ENCODE measurements at places on chromosomes 2 and 18.

GRCh38 chr2:30707304-30707903 lies 99.8 kb downstream of the CAPN13 start:
- DNase-seq, result no peak

GRCh38 chr2:218129458-218130135 lies 3.8 kb downstream of the CXCR2 start:
- no peak for DNase-seq

- no peak for DNase-seq
Observed at GRCh38 chr2:64204703-64205102, 60.5 kb upstream of the PELI1 start.

DNA sequence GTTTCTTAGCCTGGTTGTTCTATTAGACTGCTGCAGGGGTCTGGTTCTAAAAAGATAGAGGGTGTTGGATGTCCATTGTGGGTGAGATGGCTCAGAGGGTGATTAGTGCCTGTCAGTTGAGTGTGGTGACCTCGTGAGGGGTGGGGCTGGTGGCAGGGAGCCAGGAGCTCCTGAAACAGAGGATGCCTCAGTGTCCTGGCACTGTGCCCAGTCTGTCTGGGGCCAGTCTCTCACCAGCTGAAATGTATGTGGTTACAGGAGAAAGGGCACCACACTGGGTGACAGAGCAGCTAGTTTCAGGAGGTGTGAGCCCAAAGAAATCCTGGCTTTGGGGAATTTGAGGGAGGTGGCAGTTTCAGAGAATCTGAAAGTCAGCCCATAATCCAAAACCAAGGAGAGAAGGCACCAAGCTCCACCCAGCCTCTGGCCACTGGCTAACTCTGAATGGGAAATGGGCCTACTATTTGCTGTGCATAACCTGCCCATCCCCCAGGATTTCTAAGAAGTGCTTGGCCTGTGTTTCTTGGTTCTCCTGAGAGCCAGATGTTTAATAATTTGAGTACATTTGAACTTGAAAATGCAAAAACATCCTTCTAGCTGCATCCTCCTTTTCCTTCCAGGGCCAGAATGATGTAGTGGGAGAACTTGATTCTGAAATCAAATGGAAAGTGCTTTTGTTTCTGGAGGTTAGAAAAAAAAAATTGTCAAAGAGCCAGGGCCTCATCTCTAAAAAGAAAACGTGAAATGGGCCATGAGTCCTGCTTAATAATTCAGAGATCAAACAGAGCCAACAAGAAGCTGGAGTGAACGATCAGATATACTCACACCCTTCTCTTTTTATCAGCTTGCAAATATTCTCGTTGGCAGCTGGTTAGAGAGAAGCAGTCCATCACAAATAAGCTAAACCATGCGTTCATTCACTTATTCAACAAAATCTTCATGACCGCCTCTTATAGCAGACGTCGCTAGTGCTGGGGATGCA lies 92.3 kb downstream of the B3GNT2 start:
- DNase-seq, result peak; percentile 18

DNA sequence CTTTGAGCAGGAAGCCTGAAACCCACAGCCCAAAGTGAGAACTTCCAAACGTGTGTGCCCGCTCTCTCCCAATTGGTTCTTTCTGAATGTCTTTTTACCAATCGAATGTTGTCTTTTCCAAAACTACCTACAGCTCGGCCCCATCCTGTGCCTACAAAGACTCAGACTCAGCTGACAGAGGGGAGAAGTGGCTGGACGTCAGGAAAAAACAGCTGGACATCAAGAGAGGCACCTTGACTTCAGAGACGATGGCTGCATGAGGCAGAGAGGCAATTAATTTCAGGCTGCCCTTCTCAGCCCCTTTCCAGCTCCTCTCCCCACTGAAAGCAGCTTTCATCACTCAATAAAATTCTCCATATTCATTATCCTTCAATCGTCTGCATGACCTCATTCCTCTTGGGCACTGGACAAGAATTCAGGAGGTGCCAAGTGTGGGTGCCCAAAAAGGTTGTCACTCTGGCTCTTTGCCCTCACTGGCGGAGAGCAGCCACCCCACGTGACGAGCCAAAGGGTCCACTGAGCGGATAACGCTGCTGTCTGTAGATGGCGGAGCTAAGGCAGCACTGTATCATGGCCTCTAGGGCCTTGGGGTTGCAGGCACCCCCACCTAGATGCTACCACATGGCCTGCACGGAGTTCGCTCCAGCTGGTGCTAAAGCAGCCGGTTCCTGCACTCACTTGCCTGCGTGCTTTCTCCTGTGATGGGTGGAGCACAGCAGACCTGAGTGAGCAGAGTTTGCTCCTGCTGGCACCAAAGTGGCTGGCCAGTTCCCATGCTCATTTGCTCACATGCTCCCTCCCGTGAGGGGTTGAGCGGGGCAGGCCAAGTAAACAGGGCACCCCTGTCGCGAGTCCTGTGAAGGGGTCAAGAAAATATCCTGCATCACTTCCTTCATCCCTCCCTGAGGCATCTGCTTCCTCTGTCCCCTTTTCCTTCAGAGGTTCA lies 37.9 kb downstream of the FAM210A start:
- DNase-seq, result no peak

DNA sequence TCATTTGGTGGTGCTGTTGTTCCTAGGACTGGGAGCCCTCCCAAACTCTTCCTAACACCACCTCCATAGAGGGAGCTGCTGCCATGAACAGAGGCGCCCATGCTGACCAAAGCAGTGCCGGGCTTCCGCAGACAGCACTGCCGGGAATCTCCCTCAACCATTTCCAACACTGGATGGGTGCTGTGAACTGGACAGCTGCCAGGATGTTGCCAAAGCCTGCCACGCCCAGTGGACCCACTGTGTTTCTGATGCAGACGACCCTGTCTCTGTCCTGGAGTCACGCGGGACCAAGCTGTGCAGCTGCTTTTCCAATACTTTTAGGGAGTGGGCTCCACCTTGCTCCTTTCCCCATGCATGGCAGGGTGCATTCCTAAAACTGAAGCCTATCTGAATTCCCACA lies 16.9 kb upstream of the GNAL start:
- DNase-seq, result no peak

DNA sequence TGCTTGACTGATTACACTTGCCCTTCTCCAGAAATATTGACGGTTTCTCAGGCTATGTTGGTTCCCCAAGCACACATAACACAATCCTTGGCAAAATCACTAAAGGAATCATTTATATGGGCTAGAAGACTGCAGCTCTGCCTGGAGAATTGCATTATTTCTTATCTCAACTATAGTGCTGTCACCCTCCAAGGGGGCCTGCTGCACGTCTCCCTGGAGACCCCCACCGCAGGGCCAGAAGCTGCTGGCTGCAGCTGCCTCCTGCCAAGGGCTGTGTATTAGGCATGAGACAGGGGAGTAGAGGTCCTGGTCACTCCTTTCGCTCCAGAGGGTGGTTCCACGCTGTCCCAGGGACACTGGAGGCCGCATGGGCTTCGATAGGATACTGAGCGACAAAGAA lies 76.6 kb downstream of the LRRC30 start:
- DNase-seq, result no peak

- no peak for DNase-seq
Observed at GRCh38 chr2:236712304-236712703, 142.7 kb downstream of the ACKR3 start.

- DNase-seq, result no peak
Observed at GRCh38 chr2:19026261-19026660, 332.2 kb downstream of the OSR1 start.

- DNase-seq, result no peak
Observed at GRCh38 chr2:212649646-212650045, 111.0 kb upstream of the ERBB4 start.

DNA sequence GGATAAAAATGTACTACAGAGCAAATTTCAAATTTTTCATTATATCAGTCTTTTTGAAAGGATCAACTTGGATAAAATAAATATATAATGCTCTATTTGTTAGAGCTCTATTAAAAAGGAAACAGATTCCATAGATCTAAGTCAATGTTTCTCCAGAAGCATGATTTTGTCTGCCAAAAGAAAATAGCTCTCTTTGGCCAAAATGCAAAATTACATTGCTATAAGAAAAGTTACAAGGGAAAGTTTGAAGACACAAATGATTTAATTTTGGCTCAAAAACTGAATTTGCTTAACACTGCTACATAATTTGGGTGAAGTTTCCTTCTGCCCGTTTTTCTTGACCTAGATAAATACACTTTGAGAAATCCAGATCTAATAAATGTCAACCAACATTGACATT lies 15.7 kb downstream of the C2orf69 start:
- no peak for DNase-seq

- DNase-seq, result no peak
Observed at GRCh38 chr18:11368020-11368419, 218.7 kb upstream of the PIEZO2 start.

DNA sequence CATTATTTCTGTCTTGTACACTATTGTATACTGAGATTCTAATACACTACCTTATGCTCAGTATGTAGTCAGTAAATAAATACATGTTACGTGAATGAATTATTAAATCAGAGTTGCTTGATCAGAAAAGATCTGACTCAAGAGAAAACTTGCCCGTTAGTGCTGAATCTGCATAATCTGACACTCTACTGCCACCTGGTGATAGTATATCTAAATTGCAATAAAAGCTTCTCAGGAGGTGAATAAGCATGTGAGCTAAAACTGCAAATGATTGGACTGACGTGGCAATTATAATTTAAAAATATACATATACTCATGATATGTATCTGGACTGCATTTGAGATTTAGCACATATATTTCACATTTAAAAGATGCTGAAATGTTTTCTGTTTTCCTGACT lies 70.4 kb downstream of the KIAA1328 start:
- no peak for DNase-seq

DNA sequence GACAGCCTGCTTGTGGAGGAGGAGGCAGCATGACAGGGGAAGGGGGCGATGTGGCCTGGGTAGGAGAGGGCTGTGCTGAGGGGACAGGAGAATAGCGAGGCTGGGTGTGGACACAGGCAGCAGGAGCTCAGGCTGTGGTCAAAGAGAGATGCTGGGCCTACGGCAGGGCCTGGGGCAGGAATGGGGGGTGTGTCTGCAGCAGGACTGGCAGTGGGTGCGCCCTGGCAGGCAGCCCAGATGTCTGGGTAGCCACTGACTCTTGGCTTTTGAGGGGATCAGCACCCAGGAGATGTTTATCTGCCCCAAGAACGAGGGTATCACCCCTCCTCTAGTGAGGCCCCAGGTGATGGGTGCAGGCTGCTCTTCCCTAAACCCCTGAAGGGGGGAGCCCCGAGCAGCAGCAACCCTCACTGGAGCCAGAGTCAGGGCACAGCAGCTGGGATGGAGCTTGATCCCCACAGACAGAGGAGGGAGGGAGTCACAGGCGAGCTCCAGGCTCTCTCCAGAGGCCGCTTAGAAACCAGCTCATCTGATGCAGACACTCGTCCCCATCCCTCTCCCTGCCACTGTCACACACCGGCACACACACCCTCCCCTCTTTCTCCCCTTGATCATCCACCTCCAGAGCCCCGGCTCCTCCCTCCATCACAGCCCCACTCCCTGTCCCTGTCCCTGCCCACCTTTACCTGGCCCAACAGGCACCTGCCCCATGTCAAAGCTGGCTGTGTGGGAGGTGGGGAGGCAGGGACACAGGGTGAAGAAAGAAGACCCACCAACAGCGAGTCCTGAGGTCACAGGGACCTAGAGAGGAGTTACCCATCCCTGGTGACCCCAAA lies 29.8 kb upstream of the TNS1 start:
- no peak for DNase-seq

DNA sequence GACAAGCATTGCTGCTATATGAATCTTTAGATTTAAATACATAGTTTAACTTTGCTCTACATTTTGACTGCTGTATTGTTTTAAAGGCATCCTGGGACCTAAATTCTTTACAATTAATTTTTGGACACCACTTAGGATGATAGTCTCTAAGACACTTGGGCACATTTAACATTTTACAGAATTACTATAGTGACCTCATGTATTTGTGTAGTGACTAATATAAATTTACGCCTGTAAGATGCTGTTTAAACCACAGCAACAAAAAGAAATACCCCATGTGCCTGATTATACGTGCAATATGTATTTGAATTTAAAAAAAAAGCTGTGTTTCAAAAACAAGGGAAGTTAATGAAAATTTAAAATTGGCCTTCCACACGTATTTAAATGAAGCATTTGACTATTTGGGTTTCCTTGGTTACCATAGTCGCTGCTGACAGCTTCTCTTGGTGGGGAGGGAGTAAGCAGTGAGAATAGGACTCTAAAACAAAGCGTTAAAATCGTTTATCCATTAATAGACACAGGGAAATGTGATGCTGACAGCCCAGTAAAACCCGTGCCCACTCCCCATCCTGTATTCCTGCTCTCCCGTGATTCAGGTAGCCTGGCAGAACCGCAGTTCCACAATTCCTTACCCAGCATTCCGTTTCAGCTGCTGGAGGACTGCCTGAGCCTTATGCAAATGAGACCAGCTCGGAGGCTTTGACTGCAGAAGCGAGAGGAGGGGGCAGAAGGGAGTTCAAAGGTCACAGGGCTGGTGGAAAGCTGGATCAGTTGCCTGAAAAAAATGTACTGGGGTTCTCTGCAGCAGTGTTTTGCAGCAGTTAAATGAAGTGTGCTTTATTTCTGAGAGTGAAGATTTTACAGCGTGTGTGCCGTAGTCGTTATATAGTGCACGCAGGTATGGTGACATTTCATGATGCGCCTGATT lies 104.3 kb downstream of the CSRNP3 start:
- no peak for DNase-seq

- no peak for DNase-seq
Observed at GRCh38 chr2:176733698-176734430, 464.6 kb downstream of the MTX2 start.

- no peak for DNase-seq
Observed at GRCh38 chr2:156380117-156380645, 47.7 kb upstream of the NR4A2 start.

DNA sequence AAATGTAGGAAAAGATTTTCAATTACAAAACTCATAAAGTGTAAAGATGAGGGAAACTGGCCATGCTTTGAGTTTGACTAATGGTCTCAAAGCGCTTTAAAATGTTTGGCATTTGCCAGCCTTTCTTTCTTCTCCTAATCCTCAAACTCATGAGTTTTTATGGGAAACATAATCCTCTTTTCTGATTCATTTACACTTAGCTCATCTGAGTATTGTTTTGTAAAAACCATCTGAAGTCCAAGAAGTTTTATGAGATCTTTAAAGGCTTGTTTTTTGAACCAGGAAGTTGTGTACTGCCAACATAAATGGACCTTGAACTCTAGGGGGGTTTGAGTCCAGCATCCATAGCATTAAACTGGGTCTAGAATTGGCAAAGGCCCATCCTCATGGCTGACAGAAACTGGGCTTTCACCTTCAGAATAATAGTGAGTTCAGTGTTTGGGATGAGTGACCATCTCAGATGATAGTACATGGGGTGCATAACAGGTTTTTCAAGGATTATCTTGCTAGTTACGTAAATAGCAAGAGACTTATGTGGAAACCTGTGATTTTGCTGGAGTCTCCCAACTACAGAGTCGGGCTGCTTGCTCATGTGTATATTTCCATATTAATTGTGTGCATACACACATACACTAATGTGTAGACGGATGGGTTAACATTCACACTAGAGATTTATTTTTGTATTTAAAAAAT lies 3.8 kb upstream of the LTBP1 start:
- no peak for DNase-seq

GRCh38 chr2:220857368-220857767 lies 714.7 kb downstream of the EPHA4 start:
- no peak for DNase-seq
